Cardiac fibroblast (primary cell): ENCODE measurements at places on chromosomes 12 and 14.

DNA sequence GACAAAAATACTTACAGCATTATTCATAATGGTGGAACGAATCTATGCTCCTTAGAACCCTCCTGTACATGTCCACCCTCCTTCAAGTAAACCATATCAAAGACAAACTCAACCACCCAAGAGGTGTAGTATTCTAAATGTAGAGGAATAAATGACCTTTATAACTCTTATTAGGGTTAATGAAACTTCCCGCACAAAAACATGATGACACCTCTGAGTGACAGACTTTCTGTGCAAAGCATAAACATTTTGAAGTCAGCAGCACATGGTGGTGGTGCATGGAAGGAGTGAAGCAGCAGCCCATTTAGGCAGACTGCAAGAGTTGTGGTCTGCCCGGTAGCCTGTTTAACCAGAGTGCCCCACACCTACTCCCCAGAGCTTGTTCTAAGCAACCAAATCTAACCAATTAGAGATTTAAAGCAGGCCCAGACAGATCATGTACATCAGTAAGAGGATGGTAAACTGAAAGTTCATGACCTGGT, 615 bp upstream of the ASB8 start:
- DNase-seq = no peak

- DNase-seq = no peak
These were observed 576.0 kb downstream of the NRXN3 start for GRCh38 chr14:78746086-78746595.

DNA sequence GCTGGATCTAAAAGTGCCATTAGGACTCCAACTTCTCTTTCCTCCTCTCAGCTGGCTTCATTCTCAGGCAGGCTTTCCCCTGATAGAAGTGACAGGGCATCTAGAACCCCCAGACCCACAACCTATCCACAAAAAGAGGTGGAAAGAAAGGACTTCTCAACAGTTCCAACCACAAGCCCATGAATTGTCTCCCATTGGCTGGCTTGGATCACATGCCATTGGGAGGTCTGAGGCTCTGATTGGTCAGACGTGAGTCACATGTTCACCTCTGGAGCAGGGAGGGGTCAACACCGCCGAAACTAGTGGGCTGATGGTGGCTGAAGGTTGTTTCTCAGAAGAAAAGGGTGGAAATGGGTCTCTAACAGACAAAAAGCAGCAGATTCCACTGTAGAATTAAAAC, 47.2 kb downstream of the DRAM1 start:
- no peak for DNase-seq

- DNase-seq = no peak
These were observed 9.7 kb upstream of the PEBP1 start for GRCh38 chr12:118126119-118126757.

- DNase-seq = peak; percentile 43
These were observed 9.7 kb upstream of the RIN3 start for GRCh38 chr14:92503756-92504491.

- no peak for DNase-seq
These were observed 13.2 kb upstream of the LIMA1 start for GRCh38 chr12:50296554-50296953.

- DNase-seq = peak; percentile 34
These were observed 20.1 kb downstream of the GCH1 start for GRCh38 chr14:54882521-54882920.

DNA sequence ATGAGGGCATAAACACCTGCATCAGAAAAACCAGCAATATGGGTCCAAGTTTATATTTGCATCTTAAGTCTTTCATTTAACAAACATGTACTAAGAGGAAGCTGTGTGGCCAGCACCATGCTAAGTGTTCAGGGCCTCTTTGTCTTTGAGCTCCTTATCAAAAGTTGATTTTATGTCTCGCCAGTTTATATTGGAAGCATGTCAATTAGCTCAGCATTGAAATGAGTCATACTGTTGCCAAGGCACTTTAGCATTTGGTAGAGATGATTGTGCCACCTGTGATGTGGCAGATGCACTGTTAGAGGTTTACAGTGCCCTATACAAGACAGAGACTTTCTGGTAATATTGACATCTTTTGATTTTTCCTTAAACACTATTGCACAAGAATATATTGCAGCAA, 68.5 kb downstream of the BHLHE41 start:
- peak; percentile 50 for DNase-seq

DNA sequence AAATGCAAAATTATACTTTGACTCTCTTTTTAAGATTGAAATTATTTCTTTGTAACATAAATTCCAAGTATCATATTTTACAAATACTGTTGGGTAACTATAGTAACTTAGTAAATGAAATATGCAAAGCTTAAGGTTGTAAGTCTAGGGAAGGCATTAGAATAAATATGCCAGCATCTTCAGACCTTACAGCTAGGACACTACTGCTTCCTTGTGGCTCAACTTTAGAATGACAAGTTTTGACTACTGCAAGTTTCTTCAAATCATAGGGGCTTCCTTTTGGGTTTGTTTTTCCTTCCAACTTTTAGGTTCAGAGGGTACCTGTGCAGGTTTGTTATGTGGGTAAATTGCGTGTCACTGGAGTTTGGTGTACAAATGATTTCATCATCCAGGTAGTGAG, 17.7 kb upstream of the ANP32D start:
- DNase-seq = peak; percentile 65

- DNase-seq = no peak
These were observed 259.9 kb upstream of the MDGA2 start for GRCh38 chr14:47935332-47935731.

- no peak for DNase-seq
These were observed 457.6 kb upstream of the RGS6 start for GRCh38 chr14:71474301-71475265.

DNA sequence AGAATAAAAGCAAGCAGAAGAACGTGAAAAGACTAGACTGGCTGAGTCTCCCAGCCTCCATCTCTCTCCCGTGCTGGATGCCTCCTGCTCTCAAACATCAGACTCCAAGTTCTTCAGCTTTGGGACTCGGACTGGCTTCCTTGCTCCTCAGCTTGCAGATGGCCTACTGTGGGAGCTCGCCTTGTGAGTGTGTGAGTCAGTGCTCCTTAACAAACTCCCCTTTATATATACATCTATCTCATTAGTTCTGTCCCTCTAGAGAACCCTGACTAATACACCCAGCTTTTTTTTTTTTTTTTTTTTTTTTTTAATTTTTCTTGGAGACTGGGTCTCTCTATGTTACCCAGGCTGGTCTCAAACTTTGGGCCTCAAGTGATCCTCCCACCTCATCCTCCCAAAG, 46.9 kb downstream of the ACTN1 start:
- DNase-seq = no peak

DNA sequence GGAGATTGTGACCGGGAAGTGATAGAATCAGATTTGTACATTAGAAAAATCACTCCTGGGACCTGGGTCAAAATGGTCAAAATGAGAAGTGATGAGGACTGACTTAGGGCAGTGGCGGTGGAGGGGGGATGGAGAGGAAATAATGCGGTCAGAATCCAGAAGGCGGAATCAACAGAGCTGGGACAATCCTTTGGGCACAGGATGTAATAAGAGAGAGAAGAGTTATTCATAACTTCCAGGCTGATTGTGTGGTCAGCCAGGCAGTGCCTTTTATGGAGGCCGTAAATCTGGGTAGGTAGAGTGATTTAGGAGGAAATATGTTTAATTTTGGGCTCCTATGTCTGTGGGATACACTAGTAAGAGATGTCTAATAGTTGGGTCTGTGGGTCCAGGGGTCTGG, 21.6 kb downstream of the FBXL14 start:
- no peak for DNase-seq

- peak; percentile 53 for DNase-seq
These were observed 1176.7 kb upstream of the SEL1L start for GRCh38 chr14:82710267-82710841.

DNA sequence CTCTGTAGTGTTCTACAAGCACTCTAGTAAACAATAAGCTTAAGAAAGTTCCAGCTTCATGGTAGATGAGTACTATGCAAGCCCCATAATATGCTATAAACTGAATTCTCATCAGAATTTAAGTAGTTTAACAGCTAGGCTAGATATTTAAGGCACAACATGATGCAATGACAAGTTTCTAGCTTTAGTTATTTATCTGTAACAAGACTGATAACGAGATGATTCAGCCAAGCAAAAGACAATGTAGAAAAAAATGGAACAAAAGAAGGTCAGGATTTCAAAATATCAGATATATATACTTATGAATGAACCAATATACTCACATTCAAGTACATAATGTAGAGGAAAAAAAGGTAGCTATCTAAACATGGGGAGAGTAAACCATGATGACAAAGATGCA, 61.0 kb upstream of the RERGL start:
- DNase-seq = peak; percentile 48

DNA sequence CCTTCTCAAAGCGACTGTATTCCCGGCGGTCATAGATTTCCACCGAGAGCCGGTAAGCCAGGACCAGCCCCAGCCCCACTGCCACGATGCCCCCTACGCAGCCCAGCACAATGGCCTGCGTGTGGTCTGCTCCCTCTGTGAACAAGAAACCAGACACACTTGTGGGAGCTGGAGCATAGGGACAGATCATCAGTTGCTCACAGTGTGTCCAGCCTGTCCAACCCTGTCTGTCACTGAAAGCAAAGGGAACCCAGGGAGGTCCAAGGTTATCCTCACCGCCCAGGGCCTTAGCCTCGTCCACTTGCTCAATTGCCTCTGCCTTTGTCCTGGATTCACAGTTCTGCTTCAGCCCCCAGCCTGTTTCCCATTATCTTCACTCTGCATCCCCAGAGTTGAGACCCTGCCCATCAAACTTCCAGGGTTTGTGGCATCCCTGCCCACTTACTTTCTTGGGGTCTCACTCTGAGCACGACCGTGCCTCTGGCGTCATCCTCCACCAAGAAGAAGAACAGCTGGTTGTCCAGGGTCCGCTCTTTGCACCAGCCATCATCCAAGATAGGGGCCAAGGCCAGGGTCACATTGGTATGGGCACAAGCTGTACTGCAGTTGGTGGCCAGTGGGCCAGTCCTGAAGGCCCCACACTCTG, 11.3 kb upstream of the CSAD start:
- no peak for DNase-seq

- peak; percentile 18 for DNase-seq
These were observed 65.9 kb upstream of the JDP2 start for GRCh38 chr14:75361751-75362433.

- no peak for DNase-seq
These were observed 160.0 kb downstream of the TRHDE start for GRCh38 chr12:72432037-72432604.

- no peak for DNase-seq
These were observed 105.1 kb upstream of the AMIGO2 start for GRCh38 chr12:47184813-47185212.

GRCh38 chr12:105713606-105714305, 383.3 kb downstream of the C12orf75 start:
- DNase-seq = no peak

DNA sequence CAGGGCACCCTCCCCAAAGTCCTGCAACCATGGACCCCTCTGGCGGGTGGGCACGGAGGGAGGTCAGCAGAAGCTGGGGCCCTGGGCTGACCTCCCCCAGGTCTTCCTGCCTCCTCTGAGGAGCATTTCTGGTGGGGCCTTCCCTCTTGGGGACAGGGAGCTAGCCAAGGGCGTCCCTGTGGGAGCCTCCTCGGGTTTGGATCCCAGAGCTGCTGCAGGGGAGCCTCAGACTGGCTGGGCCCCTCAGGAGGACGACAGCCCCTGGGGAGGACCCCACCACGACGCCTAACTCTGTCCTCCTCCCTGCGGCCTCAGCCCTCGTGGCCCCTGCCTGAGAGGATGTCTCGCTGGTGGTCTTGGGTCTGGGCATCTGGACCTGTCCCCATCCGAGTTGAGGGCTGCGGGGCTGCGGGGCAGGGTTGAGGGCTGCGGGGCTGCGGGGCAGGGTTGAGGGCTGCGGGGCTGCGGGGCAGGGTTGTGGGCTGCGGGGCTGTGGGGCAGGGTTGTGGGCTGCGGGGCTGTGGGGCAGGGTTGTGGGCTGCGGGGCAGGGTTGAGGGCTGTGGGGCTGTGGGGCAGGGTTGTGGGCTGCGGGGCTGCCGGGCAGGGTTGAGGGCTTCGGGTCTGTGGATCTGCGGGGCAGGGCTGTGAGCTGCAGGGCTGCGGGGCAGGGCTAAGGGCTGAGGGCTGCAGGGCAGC, 37.4 kb downstream of the FBRSL1 start:
- DNase-seq = no peak

DNA sequence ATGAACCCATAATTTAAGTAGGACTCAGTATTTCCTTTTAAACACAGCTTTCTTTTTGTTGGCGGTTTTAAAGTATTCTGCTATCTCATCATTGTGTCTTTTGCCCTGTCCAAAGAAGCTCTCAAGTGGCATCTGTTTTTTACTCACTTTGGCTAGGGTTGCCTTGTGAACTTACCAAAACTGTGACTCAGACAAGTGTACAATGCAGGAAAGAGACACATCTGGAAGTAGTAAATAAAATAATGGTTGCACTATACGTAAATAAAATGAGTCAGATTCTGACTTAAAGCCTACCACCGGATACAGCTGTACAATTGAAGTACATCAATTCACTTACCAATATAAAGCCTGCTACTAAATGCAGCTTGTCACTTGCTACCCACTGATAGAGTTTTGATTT, 619.2 kb upstream of the LRFN5 start:
- DNase-seq = no peak

- peak; percentile 45 for DNase-seq
These were observed 69.6 kb downstream of the NT5DC3 start for GRCh38 chr12:103771466-103771865.

GRCh38 chr12:46522071-46522470, 149.5 kb upstream of the SLC38A2 start:
- peak; percentile 31 for DNase-seq

DNA sequence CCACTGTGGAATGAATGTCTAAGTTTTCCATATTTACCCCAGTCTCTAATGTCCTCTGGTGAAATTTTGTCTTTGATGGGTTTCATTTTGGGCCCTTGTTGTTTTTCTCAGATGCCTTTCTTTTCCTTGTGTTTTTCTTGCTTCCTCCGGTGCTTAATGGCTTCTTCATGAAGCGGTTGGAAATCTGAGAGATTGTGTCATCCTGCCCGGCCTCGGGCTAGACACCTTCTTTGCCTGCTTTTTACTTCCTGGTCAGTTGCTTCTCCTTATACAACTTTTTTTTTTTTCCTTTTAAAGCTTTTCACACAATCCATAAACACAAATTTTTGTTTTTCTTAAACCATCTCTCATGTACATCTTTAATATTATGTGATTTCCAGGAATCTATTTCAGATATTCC, 7.1 kb downstream of the ETV6 start:
- DNase-seq = no peak

DNA sequence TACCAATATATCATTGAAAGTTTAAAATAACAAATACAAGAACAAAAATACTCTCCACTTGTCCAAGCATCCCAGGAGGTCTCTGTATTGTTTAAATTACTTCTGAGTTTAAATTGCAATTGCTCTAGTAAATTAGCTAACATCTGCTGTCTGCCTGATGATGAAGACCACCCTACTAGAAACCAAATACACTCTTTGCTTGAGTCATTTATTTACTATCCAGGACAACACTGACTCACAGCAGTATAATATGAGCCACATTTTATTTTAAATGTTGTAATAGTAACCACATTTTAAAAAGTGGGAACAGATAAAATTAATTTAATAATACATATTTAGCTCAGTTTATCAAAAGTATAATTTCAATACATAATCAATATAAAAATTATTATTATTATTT, 62.9 kb upstream of the EEA1 start:
- DNase-seq = no peak

GRCh38 chr14:68794130-68794850, 1.4 kb upstream of the ZFP36L1 start:
- peak; percentile 96 for DNase-seq

- no peak for DNase-seq
These were observed 62.4 kb upstream of the TBPL2 start for GRCh38 chr14:55502746-55503284.

- DNase-seq = peak; percentile 32
These were observed 29.4 kb upstream of the ACTN1 start for GRCh38 chr14:69008421-69008884.

GRCh38 chr12:65608319-65608916, 215.9 kb upstream of the HMGA2 start:
- DNase-seq = peak; percentile 68
